Esophagus squamous epithelium (tissue), 5 donors: ENCODE measurements at places on chromosomes 3 and 15.

DNA sequence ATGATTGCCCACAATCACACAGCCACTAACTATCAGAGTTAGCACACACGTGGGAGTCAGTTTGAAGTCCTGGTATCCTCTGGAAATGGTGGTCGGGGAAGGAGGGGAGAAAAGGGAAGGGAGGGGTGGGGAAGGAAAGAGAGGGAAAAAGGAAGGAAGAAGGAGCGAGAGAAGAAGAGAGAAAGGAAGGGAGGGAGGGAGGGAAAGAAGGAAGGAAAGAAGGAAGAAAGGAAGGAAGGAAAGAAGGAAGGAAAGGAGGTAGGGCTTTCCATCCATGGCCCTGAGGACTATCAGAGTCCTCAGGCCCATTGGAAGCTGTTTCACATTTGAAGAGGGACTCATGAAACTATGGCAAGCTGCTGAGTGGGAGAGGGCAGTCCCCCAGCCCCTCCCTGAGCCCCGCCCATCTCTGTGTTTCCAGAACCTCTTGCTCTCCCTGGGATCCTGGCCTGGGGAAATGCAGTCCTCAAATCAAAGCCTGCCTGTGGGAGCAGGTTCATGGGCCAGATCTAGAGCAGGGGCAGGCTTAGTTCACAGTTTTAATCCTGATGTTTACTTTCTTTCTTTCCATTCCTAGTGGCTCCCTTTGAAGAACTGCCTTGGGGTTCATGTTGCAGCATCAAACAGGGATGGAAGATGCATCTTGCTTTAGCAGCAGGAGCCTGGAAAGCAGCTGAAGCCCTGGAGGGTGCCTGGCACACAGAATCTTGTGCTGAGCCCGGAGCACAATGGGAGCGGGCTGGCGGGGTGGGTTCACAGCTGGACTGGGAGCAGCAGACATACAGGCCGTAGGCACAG lies 66.1 kb upstream of the GLCE start:
- DNase-seq, result no peak

- no peak for DNase-seq
Observed at GRCh38 chr15:35381328-35381727, 164.6 kb downstream of the DPH6 start.

- no peak for DNase-seq
Observed at GRCh38 chr3:124461838-124462632, 268.2 kb upstream of the UMPS start.

DNA sequence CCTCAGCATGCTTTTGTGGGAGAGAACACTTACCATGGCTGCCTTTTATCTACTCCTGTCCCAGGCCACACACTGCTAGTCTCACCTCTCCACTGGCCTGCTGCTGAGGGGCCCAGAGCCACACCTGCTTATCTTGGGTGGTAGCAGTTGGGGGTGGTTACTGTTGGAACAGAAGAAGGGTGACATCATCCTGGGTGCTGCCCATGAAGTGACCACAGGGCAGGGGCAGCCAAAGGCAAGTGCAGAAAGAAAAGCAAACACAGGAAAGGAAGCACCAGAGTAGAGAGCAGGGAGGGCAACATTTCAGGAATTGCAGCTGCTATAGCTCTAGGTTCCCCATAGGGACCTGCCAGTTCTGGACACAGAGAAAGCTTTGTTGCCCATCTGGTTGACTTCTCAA lies 345.2 kb downstream of the VPS13C start:
- DNase-seq, result no peak

DNA sequence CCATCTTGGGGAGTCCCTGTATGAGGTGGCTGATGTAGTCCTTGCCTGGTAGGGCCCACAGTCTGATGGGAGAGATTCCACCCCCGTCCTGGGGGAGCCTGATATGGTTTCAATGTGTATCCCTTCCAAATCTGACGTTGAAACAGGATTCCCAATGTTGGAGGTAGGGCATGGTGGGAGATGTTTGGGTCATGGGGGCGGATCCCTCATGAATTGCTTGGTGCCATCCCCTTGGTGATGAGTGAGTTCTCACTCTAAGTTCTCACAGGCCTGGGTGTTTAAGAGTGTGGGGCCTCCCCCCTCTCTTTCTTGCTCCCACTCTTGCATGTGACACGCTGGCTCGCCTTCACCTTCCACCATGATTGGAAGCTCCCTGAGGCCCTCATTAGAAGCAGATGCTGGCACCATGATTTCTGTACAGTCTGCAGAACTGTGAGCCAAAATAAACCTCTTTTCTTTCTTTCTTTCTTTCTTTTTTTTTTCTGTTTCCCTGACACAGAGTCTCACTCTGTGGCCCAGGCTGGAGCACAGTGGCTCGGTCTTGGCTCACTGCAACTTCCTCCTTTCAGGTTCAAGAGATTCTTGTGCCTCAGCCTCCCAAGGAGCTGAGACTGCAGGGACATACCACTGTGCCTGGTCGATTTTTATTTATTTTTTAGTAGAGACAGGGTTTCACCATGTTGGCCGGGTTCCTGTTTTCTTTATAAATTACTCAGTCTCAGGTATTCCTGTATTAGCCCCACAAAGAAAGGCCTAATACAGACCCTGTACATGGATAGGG lies 28.6 kb downstream of the ITGA11 start:
- DNase-seq, result no peak

DNA sequence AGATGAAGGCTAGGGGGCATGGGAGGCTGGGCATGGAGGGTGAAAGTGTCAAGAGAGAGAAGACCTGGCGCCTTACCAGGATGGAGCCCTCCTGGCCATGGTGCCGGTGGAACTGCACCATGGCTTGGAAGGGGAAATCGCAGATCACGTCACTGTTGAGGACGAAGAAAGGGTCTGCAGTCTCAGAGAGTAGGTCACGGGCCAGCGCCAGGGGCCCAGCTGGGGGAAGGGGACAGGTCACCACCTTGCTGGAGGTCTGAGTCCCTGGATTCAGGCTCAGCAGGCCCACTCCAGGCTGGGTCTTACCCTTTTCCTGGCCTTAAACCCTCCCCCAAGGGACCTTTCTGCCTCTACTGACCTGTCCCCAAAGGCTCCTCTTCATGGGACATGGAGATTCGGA lies 855 bp downstream of the GMPPB start:
- no peak for DNase-seq

GRCh38 chr3:143170676-143171075 lies 51.1 kb downstream of the CHST2 start:
- DNase-seq, result no peak

- DNase-seq, result no peak
Observed at GRCh38 chr3:112042842-112043280, 8.3 kb downstream of the TMPRSS7 start.

DNA sequence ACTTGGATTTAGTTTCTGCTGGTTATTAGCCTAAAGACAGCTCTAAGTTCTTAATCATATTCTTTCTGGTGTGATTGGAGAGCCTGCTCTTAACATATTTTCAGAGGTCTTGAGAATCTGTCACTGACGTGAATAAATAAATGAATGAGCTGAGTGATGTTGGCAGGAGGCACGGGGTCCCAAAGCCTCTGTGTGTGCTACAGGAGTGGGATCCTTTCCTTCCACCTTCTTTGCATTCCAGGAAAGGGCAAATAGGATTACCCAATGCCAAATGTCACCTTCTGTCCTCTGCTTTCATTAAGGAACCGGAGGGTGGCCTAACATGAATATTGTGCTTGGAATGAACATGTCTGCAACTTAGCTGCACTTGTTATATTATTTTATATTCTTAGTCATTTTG lies 53.1 kb downstream of the CD47 start:
- DNase-seq, result no peak

- no peak for DNase-seq
Observed at GRCh38 chr3:13519006-13519791, 29.7 kb upstream of the FBLN2 start.

GRCh38 chr15:53880357-53880756 lies 97.9 kb upstream of the UNC13C start:
- no peak for DNase-seq

- DNase-seq, result no peak
Observed at GRCh38 chr3:55631766-55632331, 144.7 kb upstream of the WNT5A start.

DNA sequence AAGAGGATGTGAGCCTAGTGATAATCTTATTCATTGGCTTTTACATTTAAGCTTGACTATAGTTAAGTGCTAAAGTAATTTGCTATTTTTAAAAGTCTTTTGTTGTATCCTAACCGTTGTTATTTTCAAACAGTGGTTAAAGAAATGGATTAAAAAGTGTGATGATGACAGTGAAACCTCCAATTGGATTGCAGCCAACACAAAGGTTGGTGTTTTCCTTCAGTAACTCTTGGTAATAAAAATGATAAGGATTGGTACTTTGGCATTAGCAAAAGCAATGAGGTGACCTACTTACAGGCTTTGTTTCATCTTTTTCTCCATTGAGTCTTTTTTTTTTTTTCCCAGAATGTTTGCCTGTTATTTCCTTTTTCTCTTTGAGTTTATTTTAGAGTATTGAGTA lies 87.5 kb upstream of the GOLGA6B start:
- no peak for DNase-seq

DNA sequence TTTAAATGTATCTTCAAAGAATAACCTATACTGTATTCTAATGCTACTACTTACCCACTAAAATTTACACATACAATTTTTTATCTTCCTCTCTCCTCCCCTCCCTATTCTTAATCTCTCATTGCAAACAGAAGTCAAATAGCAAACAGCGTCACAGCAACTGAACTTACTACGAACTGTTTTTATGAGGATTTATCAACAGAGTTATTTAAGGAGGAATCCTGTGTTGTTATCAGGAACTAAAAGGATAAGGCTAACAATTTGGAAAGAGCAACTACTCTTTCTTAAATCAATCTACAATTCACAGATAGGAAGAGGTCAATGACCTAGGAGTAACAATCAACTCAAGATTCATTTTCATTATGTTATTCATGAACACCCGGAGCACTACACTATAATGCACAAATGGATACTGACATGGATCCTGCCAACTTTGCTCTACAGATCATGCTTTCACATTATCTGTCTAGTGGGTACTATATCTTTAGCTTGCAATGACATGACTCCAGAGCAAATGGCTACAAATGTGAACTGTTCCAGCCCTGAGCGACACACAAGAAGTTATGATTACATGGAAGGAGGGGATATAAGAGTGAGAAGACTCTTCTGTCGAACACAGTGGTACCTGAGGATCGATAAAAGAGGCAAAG lies 984 bp downstream of the FGF7 start:
- DNase-seq, result no peak

DNA sequence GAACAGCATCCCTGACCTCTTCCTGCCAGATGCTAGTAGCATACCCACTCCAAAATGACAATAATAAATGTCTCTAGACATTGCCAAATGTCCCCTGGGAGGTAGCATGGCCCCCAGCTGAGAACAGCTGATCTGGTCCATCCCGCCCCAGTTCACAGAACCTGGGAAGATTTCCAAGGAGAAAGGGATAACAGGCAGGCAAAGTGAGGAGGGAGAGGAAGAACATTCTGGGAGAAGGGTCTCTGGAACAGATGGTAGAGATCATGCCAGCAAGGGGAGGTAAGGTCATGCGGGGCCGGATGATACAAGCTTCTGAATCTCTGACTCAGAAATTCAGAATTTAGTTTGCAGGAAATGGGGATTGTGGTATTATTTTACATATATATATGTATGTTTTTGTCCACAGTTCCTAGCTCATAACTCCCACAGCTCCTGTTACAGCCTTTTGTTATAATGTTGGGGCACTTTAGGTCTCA lies 192.7 kb downstream of the SUCLG2 start:
- no peak for DNase-seq

- no peak for DNase-seq
Observed at GRCh38 chr3:72141264-72141663, 356.3 kb upstream of the PROK2 start.

DNA sequence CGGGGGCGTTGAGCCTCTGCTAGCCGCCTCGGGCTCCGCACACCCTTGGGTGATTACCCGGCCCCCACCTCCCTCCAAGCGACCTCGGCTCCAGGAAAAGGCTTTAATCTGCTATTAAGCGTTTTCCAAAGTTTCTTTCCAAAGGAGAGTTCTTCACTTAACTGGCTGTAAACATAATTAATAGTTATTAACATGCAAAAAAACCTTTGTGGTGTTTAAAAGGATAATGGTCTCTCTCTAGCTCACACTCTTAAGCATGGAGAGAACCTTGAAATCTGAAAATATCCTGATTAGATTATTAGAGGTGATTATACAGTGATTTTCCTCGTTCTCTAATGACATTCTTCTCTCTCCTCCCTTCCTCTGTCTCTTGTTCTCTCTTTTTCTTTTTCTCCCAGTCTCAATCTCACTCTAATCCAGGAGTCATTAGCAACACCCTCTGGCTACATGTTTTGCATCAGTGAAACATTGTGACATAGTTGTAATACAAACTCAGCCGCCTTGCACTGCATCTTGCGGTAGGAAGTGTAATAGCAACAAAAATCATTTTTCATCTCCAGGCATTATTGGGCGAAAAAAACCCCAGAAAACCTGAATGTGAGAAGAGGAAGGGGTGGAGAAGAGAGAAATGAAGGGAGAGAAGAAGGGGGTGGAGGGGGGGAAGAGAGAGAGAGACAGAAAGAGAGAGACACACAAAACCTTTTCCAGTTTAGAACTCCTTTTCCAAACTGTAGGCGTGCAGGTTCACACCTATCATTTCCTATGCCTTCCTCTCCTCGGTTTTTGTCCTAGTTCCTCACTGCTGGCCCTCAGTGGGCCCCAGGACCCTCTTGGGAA lies 24.4 kb downstream of the NR2F2 start:
- DNase-seq, result no peak

DNA sequence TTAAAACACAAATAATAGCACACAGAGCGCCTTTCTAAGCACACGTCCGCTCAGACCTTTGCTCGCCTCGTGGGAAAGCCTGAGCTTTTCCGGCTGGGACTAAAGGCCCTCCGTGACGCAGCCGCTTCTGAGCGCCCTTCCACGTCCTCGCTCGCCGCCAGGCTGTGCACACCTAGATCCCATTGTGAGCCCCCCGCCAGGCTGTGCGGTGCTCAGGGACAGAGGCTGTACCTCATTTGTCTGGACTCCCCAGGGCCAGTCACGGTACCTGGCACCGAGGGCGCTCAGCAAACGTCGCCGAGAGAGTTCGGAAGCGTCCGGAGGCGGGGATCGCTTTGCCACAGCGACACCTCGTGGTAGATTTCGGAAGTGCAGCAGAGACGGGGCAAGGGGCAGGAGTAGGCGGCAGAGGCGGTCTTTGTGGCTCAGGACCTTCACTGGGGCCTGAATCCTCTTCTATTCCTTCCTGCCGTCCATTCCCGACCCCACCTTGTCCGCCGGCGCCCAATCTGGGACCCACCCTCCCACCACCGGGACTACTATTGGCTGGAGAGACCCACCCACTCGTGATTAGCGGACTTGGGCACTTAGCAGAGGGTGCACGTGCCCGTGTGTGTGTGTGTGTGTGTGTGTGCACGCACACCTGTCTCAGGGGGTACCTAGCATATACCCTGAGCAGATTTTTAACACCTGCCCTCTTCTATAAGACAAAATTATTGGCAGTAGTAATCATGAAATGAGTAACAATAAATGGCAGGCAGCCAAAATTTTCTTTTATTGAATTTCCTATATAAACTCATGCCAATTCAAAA lies 65.6 kb downstream of the RHCG start:
- DNase-seq, result no peak

DNA sequence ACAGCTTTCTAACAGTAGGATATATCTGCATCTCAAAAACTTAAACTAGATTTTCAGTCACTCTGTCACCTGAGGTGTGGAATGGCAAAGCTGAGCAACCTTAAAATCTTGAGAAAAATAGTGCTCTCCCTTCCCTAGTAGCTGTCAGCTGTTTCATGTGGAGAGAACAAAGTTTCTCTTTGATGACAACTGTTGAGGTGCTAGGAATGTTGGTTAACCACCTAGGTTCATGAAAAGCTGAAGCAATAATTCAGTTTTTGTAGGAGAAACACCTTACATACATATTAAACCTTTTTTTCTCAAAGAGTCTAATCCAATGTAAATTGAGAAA lies 40.8 kb downstream of the TCF12 start:
- DNase-seq, result no peak

- no peak for DNase-seq
Observed at GRCh38 chr3:104536715-104537114, 830.0 kb upstream of the ALCAM start.

GRCh38 chr3:131907796-131908195 lies 127.0 kb downstream of the CPNE4 start:
- no peak for DNase-seq
